ENCODE measurements at places on chromosomes 11 and 22. TPM values are rescaled to one million over a fixed set of nuclear protein-coding genes. Genes with fewer than 3 reads are reported as not detected.

Gene EHF
- not detected for total RNA-seq

Gene TPBGL
- 0.19 TPM for total RNA-seq

Gene RELT
- 18.4 TPM for total RNA-seq

Gene FGF4
- not detected for total RNA-seq

Gene CNIH2
- total RNA-seq, result 46.0 TPM

Gene THAP7
- total RNA-seq, result 35.4 TPM

Gene FAM83F
- 2.8 TPM for total RNA-seq

Gene CSF2RB
- not detected for total RNA-seq

GRCh38 chr11:86056351-86056854 is 12.5 kb downstream of the PICALM start:
- H3K27ac ChIP-seq, result no peak overlapping the region
- H3K27me3 ChIP-seq, result no peaks in the 10 kb centered on the region
- no peak for DNase-seq
- H3K4me1 ChIP-seq, result peaks cover 35% of the 10 kb centered on the region
- H3K36me3 ChIP-seq, result peaks cover 2% of the 10 kb centered on the region
- H3K4me3 ChIP-seq, result no peak overlapping the region

GRCh38 chr11:107988397-107989158 is 20.1 kb upstream of the CUL5 start:
- H3K27me3 ChIP-seq, result no peaks in the 10 kb centered on the region
- no peaks in the 10 kb centered on the region for H3K36me3 ChIP-seq
- no peak overlapping the region for H3K27ac ChIP-seq
- no peak overlapping the region for H3K4me3 ChIP-seq
- no peaks in the 10 kb centered on the region for H3K4me1 ChIP-seq
- DNase-seq, result no peak

DNA sequence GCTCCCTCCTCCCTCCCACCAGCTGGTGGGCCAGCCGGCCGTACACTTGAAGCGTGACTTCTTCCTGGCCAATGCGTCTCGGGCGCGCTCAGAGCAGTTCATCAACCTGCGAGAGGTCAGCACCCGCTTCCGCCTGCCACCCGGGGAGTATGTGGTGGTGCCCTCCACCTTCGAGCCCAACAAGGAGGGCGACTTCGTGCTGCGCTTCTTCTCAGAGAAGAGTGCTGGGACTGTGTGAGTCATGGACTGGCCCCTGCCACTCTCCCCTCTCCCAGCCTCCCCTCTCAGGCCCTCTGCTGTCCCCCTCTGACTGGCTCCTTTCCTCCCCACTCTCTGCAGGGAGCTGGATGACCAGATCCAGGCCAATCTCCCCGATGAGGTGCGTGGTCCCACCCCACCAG is 24.7 kb downstream of the CAPN1 start:
- no peaks in the 10 kb centered on the region for H3K4me1 ChIP-seq
- no peak overlapping the region for H3K4me3 ChIP-seq
- H3K27ac ChIP-seq, result no peak overlapping the region
- no peak for DNase-seq

- peaks cover 5% of the 10 kb centered on the region for H3K4me1 ChIP-seq
- no peaks in the 10 kb centered on the region for H3K36me3 ChIP-seq
- no peak overlapping the region for H3K27ac ChIP-seq
- H3K27me3 ChIP-seq, result peaks cover 3% of the 10 kb centered on the region
Observed at GRCh38 chr11:32566517-32566916, 17.1 kb upstream of the EIF3M start.

DNA sequence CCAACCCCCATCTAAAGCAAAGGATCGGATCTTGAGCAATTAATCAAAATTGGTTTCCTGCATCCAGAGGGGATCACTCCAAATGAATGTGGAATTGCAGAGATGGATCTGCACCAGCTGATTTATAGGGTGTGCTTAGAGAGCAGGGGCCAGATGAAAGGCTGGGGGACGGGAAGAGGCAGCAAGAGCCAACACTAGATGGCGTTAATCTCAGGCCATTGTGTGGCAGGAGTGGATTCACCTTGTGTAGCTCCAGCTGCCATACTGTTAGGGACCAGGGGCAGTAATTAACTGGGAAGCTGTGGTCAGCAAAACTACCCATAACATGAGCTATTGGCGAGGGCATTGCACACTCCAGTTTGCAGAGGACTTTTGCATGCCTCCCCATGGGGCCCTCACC is 35.6 kb downstream of the SERPINH1 start:
- H3K27me3 ChIP-seq, result no peaks in the 10 kb centered on the region
- peaks cover 30% of the 10 kb centered on the region for H3K4me1 ChIP-seq
- DNase-seq, result peak; percentile 32

DNA sequence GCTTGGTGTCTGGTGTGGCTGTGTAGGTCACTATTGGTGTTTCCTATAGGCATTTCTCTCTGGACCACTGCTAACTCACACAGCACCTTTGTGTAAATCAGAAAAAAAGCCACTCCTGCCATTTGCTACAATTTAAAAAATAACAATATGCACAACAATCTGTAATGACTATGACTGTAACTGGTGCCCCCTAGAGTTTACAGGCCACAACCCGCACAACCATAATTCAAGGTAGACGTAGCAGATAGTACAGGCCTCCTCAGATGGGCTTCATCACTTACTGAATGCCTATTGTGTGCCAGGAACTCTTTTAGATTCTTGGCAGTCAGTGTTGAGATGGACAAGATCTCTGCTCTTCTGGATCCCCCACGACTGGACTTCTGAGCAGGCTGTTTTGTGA is 47.7 kb downstream of the SYT9 start:
- H3K4me1 ChIP-seq, result no peaks in the 10 kb centered on the region
- H3K27ac ChIP-seq, result no peak overlapping the region
- DNase-seq, result no peak
- H3K36me3 ChIP-seq, result no peaks in the 10 kb centered on the region

DNA sequence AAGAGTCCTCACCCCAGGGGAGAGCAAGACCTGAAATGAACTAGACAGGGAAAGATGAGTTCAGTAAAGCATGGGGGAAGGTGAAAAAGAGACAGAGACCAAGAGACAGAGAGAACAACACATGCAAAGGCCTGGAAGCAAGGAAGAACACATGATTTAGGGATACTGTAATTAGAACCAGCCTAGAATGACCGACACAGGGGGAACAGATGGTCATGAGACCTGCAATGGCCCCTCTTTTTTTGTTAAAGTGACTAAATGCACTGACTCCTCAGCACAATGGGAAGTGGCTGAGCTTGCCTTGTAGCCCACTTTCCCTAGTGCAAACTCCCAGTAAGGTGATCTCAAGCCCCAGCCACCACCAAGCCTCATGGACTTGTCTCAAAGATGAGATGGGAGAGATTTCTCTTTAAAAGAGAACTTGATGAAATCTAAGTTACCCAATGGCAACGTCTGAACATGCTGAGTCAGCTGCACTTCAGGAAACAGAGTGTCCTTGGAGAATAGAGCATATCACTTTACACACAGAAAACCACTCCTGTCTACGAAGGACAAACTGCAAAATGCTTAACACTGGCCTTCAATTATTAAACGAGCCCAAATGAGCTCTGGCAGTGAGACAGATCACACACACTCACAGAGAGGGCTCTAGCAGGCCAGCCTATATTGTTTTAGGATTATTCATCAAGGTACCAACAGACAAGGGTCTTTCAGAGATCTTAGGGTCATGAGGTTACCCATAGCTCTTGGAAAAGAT is 91.0 kb downstream of the SERGEF start:
- no peak overlapping the region for H3K4me3 ChIP-seq
- H3K27ac ChIP-seq, result no peak overlapping the region
- H3K27me3 ChIP-seq, result no peaks in the 10 kb centered on the region
- DNase-seq, result no peak

DNA sequence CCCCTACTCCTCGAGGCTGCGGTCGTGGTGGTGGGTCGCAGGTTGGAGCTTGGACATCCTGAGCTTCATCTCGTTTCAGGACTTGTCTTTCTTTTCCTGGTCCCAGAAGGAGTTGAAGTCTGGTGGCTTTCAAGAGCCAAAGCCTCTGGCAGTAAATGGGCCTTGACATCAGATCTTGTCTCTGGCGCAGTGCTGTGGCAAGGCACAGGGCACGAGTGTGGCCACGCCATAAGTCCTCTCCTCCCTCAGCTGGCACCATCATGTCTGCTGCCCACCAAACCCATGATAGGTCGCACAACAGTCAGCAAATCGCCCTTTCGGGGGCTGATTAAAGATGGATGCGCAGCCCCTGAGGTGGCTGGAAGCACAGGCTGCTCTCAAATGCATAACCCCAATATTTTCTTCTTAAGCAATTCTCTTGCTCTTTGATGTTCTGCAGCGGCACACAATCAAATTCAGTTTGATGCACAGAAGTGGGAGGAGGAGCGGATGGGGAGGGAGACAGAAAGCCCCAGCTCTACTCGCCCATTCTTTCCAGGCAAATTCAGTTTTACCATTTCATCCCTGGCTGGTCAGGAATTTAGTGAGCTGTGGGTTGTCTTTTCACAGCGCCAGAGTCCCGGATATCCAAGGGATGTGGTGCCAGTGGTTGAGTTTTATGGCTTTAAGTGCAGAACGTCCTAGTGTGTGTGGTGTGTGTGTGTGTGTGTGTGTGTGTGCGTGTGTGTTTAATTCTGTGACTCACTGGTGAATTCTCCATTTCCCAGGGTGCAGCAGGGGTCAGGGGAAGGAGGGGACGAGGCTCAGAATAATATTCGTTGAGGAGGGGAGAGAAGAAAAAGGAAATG is 162.0 kb downstream of the DSCAML1 start:
- peaks cover 3% of the 10 kb centered on the region for H3K27me3 ChIP-seq
- H3K27ac ChIP-seq, result no peak overlapping the region
- peaks cover 19% of the 10 kb centered on the region for H3K4me1 ChIP-seq
- DNase-seq, result no peak

GRCh38 chr11:11420191-11420898 is 67.3 kb upstream of the CSNK2A3 start:
- peak overlapping the region; percentile 50 for H3K27ac ChIP-seq
- H3K36me3 ChIP-seq, result no peaks in the 10 kb centered on the region
- H3K27me3 ChIP-seq, result no peaks in the 10 kb centered on the region
- DNase-seq, result no peak
- H3K4me3 ChIP-seq, result no peak overlapping the region

GRCh38 chr11:64846998-64847666 is 2.7 kb upstream of the CDC42BPG start:
- DNase-seq, result peak; percentile 95
- H3K27me3 ChIP-seq, result peaks cover 20% of the 10 kb centered on the region
- H3K27ac ChIP-seq, result no peak overlapping the region
- peak overlapping the region; percentile 54 for H3K4me3 ChIP-seq
- peaks cover 19% of the 10 kb centered on the region for H3K4me1 ChIP-seq
- no peaks in the 10 kb centered on the region for H3K36me3 ChIP-seq

- H3K36me3 ChIP-seq, result peaks cover 6% of the 10 kb centered on the region
- H3K4me1 ChIP-seq, result peaks cover 4% of the 10 kb centered on the region
- no peak overlapping the region for H3K27ac ChIP-seq
- peaks cover 26% of the 10 kb centered on the region for H3K27me3 ChIP-seq
Observed at GRCh38 chr22:43858156-43858895, 4.0 kb downstream of the SULT4A1 start.

DNA sequence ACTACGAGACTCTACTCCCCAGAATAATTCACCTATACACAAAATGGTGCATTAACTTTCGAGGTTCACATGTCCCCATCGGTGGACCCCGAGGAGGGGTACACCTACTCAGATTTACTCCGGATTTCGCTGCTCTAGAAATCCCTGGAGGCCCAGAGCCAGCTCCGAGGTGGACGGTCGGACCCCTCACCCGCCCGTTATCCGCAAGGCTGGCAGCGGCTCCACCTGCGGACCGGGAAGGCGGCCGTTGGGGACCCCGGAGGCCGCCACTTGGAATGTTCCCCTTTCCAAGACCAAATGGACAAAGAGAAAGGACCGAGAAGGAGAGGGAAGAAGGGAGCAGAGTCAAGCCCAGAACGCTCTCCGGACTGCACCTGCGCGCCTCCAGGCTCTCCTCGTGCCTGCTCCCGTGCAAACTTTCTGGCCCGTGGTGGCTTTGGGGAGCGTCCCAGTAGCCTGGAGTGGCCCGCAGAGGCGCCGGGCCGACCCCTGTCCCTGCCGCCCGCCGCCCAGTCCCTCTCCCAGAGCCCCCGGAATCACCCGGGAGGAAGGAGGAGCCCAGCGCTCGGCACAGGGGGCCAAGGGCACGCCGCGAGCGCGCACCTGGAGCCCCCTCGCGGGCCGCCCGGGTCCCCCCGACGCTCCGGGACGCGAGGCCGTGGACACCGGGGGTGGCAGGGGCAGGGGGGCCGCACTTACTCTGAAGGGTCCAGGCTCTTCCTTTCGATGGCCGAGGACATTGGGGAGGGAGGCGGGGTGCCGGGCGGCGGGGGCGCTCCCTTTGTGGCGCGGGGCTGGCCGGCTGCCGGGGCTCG is 23.0 kb downstream of the LMO2 start:
- H3K27ac ChIP-seq, result no peak overlapping the region
- peak overlapping the region; percentile 68 for H3K4me3 ChIP-seq
- no peak for DNase-seq
- H3K27me3 ChIP-seq, result peaks cover 91% of the 10 kb centered on the region

- DNase-seq, result no peak
- H3K36me3 ChIP-seq, result no peaks in the 10 kb centered on the region
- peaks cover 22% of the 10 kb centered on the region for H3K4me1 ChIP-seq
- no peaks in the 10 kb centered on the region for H3K27me3 ChIP-seq
Observed at GRCh38 chr11:88799771-88800500, 265.8 kb downstream of the GRM5 start.

GRCh38 chr22:49963647-49964026 is 3.1 kb downstream of the PIM3 start:
- H3K4me1 ChIP-seq, result peaks cover 10% of the 10 kb centered on the region
- peaks cover 3% of the 10 kb centered on the region for H3K27me3 ChIP-seq
- no peaks in the 10 kb centered on the region for H3K36me3 ChIP-seq
- no peak overlapping the region for H3K27ac ChIP-seq
- no peak for DNase-seq

GRCh38 chr11:124069429-124070401 is 28.6 kb upstream of the OR10G7 start:
- peak overlapping the region; percentile 59 for H3K4me3 ChIP-seq
- H3K4me1 ChIP-seq, result peaks cover 11% of the 10 kb centered on the region
- H3K36me3 ChIP-seq, result no peaks in the 10 kb centered on the region
- H3K27ac ChIP-seq, result no peak overlapping the region

GRCh38 chr11:104199053-104199452 is 35.1 kb upstream of the PDGFD start:
- H3K4me3 ChIP-seq, result no peak overlapping the region
- H3K36me3 ChIP-seq, result no peaks in the 10 kb centered on the region
- no peak for DNase-seq
